Renal cortical epithelial cell (primary cell): ENCODE measurements at places on chromosomes 13 and 19. TPM values are rescaled to one million over a fixed set of nuclear protein-coding genes. Genes with fewer than 3 reads are reported as not detected.

Gene ZNF556
- total RNA-seq = 0.94 and 1.0 TPM in 2 replicates

Gene OR7A5
- not detected in 2 replicates for total RNA-seq

Gene THSD1
- 12.0 and 18.9 TPM in 2 replicates for total RNA-seq

Gene ZNF91
- total RNA-seq = 27.8 and 52.0 TPM in 2 replicates

Gene TUBA3C
- not detected in 2 replicates for total RNA-seq

Gene FLT3
- under 0.01 and 0.17 TPM in 2 replicates for total RNA-seq

Gene RFC3
- 5.4 and 15.6 TPM in 2 replicates for total RNA-seq

Gene ITGBL1
- 1.4 and 3.1 TPM in 2 replicates for total RNA-seq

Gene C19orf33
- 1.7 and 148 TPM in 2 replicates for total RNA-seq

Gene MKNK2
- 78.8 and 193 TPM in 2 replicates for total RNA-seq

Gene NCAN
- total RNA-seq = not detected in 2 replicates

Gene PRR22
- total RNA-seq = 0.15 TPM in 1 of 2 replicates, not detected in the other

Gene HNRNPA1L2
- total RNA-seq = 1.6 and 4.5 TPM in 2 replicates
